Stimulated activated CD8-positive, alpha-beta memory T cell treated with anti-CD3 and anti-CD28 coated beads, Interleukin-4, amount 100 ng/mL, for 1 hour (primary cell): ENCODE measurements at places on chromosomes 7 and 10.

DNA sequence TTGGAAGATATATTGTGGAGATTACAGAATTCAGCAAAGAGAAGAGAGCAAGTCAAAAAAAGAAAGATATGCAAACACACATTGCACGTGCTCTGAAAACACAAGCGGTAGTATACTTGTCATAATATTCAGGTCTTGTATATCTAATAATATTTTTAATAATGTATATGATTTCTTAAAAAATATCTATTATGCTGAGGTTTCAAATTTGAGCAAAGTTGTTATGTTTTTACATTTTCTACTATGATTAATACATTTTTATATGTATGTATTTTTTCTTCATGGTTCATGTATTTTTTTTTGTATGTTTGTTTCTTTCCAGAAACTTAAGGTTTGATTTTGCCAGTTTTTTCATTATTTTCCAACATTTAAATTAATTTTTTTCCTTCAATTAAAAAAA, 752.4 kb upstream of the VSTM2A start:
- DNase-seq = no peak

DNA sequence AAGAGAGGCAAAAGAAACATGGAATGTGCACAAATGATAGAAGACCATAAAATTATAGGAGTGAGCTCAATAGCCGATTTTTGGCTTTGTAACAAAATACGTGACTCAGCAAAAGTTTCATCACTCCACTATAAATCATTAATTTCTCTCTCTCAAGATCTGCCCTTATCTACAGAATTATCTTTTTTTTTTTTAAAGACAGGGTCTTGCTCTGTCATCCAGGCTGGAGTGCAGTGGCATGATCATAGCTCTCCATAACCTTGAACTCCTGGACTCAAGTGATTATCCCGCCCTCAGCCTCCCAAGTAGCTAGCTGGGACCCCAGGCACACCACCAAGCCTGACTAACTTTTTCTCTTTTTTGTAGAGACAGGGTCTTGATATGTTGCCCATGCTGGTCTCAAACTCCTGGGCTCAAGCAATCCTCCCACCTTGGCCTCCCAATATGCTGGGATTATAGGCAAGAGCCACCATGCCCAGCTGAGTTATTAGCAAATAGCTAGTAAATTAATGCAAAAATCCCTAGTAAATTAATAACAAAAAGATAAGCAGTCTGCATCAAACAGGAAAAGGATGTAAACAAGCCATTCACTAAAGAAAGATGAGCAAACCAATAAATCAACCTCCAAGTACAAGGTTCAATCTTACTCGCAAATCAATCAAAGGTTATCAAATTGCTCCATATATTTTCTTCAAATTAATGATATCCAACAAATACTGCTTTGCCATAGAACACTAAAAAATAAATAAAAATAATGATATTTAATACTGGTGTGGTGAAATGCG, 450.7 kb downstream of the PARD3 start:
- no peak for DNase-seq

DNA sequence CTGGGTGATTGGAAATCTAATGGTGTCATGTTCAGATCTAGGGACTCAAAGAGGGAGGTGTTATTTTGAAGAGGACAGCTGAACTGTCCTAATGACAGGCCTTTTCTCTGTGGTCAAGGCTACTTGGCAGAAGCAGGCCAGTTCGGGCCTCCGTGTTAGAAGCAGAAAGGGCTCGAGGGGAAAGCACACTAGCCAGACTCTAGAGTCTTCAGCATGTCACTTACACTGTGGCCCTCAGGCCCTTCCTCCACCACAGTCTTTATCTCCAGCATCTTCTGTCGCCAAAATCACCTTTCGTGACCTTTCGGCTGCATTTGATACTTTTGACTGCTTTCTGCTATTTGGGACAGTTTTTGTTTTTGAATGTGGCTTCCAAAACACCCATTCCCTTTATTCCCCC, 123.3 kb downstream of the CNNM2 start:
- DNase-seq = no peak

DNA sequence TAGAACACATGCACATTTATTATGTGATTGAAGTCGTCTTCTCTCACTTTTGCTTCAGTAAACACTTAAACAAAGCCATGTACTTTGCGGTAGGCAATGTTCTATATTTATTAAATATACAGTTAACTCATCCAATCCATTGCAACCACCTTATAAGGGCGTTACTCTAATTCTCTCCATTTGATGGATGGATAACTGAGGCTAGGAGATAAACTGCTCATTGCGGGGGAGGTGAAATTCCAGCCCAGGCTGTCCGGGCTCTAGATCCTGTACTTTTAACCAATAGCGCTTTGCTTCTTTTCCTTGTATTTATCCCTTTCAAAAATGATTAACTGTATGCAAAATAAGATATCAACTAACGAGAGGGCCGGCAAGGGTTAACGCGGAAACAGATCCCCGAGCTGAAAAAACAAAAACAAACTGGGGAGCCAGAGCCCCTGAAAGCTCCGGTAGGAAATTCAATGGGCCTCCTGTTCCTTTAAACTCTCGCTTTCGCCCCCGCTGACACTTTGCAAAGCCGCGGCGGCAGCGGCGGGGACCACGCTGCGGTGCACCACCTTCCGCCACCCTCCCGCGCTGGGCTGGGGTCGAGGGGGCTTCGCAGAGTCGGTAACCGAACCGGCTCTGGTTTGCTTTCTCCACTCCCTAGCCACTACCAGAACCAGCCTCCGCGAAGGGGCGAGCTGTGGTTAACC, 1.0 kb upstream of the PLXDC2 start:
- no peak for DNase-seq
